M059J (cell line): ENCODE measurements at places on chromosomes 7 and 10. TPM values are rescaled to one million over a fixed set of nuclear protein-coding genes. Genes with fewer than 3 reads are reported as not detected.

DNA sequence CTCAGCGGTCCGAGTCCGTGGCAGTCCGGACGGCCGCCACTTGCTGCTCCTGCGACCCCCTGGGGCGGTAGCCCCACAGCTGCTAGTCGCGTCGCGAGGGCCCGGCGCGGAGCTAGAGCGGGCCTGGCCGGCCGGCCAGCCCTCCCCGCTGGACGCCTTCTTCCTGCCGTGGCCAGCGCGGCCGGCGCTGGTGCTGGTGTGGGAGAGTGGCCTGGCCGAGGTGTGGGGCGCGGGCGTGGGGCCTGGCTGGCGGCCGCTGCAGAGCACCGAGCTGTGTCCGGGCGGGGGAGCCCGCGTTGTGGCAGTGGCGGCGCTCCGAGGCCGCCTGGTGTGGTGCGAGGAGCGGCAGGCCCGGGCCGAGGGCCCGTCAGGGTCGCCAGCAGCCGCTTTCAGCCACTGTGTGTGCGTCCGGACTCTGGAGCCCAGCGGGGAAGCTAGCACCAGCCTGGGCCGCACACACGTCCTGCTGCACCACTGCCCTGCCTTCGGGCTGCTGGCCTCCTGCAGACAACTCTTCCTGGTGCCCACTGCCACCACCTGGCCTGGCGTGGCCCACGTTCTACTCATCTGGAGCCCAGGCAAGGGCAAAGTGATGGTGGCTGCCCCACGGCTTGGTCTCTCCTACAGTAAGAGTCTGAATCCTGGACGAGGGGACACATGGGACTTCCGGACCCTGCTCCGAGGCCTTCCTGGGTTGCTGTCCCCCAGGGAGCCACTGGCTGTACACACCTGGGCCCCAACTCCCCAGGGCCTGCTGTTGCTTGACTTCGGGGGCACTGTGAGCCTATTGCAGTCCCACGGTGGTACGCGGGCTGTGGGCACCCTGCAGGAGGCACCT is 631 bp downstream of the HPS6 start:
- peak; percentile 50 for DNase-seq

DNA sequence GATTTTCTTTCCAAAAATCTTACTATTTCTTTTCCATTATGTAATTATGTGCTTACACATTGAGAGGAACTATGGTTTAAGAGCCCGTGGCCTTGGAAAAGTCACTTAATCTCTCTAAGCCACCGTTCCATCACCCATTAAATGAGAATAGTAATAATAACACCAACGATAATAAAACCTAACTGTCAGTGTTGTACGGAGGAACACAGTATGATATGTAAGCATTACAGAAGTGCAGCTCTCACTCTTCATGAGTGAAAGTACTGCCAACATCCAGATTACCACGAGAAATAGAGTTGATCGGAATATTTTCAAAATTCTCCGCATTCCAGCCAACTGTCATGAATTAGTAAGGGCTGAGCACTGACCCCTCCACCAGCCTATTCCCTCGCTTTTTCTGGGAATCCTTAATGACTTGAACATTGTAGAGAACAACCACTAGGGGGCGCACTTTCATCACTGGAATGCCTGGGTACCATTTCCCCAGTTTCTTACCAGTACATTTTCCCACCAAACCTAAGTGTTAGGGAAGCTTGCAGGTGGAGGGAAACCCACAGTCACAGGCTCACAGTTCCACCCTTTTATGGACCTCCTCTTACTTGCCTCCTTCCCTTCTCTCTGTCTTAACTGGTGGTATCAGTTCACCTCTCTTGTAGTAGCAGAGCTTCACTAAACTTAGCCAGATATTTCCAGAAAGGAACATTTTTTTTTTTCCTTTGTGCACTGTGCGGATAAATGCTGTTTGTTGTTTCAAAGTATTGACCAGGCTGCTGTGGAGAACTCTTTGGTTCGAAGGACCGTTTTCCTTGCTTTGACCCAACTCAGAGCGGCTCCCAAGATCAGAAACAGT is 27.8 kb downstream of the NKX2-3 start:
- peak; percentile 67 for DNase-seq

- DNase-seq, result peak; percentile 85
These were observed 44.3 kb downstream of the MACC1 start for GRCh38 chr7:20172736-20173334.

GRCh38 chr7:31899356-31899927 is 170.8 kb downstream of the PDE1C start:
- no peak for DNase-seq

- DNase-seq, result peak; percentile 67
These were observed at the start of gene MYH16 for GRCh38 chr7:99272476-99273045. Gene MYH16, plus strand, starts transcription at chr7:99272839.

- peak; percentile 90 for DNase-seq
These were observed 4.6 kb upstream of the NANOS1 start for GRCh38 chr10:119024882-119025281.

DNA sequence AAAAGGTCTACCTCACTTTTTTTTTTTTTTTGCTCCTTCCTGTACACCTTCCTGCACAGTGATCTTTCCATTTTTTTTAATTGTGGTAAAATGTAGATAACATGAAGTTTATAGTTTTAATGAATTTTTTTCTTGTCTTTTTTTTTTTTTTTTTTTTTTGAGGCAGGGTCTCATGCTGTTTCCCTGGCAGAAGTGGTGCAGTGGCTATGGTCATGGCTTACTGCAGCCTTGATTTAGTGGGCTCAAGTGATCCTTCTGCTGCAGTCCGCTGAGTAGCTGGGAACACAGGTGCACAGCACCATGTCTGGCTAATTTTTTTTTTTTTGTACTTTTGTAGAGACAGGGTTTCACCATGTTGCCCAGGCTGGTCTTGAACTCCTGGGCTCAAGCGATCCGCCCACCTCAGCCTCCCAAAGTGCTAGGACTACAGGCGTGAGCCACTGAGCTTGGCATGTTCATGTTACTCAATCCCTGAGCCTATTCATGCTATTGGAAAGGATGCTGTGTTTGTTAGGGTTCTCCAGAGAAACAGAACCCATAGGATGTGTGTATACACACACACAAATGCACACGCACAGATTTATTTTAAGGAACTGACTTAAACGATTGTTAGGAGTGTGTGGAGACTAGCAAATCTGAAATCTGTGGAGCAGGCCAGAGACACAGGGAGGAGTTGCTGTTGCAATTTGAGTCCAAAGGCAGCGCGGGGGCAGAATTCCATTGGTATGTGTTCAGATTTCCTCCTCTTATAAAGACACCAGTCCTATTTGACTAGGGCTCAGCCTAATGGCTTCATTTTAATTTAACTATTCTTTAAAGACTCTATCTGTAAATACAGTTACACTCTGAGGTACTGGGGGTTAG is 29.1 kb downstream of the GALNT11 start:
- no peak for DNase-seq

DNA sequence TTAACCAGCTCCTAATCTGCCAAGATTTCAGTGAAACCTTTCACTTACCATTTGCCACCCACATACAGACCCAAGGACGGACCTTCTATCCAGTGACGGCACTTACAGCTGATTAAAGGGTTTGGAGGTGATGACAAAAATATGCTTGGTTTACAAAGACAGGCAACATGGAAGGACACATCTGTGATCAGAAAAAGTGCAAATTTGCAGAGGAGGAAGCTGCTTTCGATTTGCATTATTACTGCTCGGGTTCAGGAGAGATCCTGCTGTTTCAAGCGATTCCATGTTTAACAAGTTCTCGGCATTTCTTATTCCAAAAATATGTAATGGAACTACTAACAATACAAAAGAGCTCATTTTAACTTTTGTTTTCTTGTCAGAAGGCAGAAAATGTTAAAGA is 109.0 kb downstream of the JAZF1 start:
- no peak for DNase-seq

The LRMDA gene
- total RNA-seq, result 8.0 and 36.7 TPM in 2 replicates

The LHPP gene
- total RNA-seq, result 10.5 and 17.3 TPM in 2 replicates

The OGDHL gene
- 2.0 and 3.0 TPM in 2 replicates for total RNA-seq

The GIMAP2 gene
- 5.6 and 6.3 TPM in 2 replicates for total RNA-seq

The PLEKHS1 gene
- 1.0 and 1.1 TPM in 2 replicates for total RNA-seq

The PDZD7 gene
- 0.27 and 1.6 TPM in 2 replicates for total RNA-seq

The TMEM254 gene
- total RNA-seq, result 16.9 and 20.6 TPM in 2 replicates

The TMEM213 gene
- total RNA-seq, result not detected in 2 replicates
